Activated T-cell treated with anti-CD3 and anti-CD28 coated beads, Interleukin-2, amount 50 U/mL, for 48 hours (primary cell): ENCODE measurements at places on chromosomes 1 and 21.
A peak's percentile ranks its signal among the peaks of the same experiment; 100 is the strongest.

DNA sequence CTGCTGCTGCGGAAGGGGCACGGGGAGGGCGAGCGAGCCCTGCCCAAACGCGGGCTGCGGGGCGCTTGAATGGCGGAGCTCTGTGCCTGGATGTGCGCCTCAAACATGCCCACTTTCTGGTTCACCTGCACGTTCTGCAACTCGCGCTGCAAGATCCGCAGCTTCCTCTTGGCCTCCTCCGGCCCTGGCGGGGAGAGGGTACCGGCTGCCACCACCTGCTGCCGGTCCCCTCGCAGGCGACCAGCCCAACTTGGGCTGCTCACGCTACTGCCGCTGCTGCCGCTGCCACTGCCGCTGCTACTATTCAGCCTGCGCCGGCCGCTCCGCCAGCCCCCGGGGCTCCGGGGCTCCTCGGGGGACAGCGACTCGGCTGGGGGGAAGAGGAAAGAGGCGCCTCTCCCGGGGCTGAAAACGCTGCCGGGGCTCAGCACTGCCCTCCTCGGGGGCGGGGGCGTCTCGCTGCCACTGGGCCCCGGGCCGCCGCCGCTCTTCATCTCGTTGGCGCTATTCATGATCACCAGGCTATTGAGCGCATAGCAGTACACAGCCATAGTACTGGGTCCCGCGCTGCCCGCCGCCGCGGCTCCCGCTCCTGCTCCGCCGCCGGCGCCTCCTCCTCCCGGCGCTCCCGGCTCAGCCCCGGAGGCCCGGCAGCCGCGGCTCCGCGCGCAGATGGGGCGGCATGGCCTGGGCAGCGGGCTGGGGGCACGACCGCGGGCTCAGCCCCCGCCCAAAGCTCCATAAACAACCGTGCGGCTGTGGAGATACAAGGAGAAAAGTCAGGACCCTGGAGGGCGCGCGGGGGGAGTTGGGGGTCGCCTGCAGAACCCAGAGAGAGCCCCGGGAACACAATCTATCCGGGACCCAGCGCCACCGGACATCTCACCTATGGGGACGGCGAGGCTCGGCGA lies 1.9 kb downstream of the ITPKB start:
- DNase-seq, result peak; percentile 74

- no peak for DNase-seq
These were observed 139.4 kb downstream of the RUNX1 start for GRCh38 chr21:34909492-34910292.

DNA sequence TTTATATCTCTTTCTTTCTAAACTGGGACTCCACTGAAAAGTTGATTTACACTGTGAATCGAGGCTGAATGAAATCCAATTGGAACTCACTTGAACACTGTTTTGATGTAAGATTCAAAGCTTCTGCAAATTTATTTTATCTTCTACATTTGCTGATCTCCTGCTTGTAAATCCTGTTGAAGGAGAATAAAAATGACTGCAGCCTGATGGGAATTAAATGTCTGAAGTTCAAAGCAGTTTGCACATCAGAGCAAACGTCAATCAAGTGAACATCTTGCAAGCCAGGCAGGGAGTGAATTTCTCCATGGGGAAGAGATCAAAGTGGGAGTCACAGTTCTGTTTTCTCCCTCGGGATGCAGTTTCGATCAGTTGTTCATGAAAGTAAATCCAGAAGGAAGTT lies 127.2 kb downstream of the CACHD1 start:
- DNase-seq, result no peak

GRCh38 chr1:182520736-182521135 lies 68.3 kb downstream of the RNASEL start:
- DNase-seq, result no peak

GRCh38 chr1:87821335-87821697 lies 492.6 kb downstream of the LMO4 start:
- no peak for DNase-seq

DNA sequence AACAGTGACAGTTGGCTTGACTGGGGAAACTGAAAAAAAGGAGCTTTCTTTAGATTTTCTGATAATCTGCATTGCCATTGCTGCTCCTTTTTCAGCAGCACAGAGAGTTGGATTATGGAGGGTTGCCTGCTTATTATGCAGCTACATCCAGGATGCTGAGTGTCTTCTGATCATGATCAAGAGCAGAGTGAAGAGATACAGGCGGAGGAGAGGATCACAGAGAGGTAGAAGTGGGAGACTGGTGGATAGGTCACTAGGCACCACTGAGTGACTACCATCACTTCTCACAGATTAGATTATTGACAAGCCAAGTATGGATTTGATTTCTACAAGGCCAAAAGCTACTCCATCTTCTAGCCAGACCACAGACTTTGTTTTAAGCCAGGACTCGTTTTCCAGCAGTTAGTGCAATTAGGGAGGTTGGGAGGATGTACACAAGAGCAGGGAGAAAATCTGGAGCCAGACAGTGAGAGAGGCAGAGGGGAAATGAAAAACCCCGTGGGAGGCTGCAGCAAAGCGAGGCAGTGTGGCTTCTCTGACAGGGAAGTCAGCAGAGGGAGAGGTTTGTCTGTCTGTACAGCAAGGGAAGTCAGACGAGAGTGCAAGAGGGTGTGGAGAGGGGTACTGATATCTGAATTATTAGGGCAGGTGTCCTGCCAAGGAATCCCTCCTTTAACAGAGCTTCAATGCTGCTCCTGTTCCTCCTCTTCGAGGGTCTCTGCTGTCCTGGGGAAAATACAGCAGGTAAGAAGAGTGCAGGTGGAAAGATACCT lies at the start of gene CD1E:
TSS of gene CD1E (plus strand) at position 592 of the 773 bp plus-strand sequence. CDS start at position 687, 95 bp downstream.
- DNase-seq, result no peak

GRCh38 chr1:6040861-6041415 lies 4.8 kb upstream of the KCNAB2 start:
- no peak for DNase-seq

- DNase-seq, result no peak
These were observed 29.6 kb upstream of the TENT5C start for GRCh38 chr1:117576236-117576635.

GRCh38 chr1:3369446-3370076 lies 84.9 kb upstream of the ARHGEF16 start:
- DNase-seq, result no peak

GRCh38 chr21:44454747-44455523 lies at the start of gene LRRC3:
LRRC3 (plus strand) TSS chr21:44455510; CDS start chr21:44456645, 1,135 bp downstream.
- peak; percentile 86 for DNase-seq

DNA sequence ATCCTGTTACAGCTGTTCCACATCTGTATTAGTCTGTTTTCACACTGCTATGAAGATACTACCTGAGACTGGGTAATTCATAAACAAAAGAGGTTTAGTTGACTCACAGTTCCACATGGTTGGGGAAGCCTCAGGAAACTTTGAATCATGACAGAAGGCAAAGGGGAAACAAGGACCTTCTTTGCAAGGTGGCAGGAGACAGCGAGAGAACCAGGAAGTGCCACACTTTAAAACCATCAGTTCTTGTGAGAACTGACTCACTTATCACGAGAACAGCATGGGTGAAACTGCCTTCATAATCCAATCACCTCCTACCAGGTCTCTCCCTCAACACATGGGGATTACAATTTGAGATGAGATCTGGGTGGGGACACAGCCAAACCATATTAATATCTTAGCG lies 110.3 kb upstream of the TRABD2B start:
- DNase-seq, result no peak

DNA sequence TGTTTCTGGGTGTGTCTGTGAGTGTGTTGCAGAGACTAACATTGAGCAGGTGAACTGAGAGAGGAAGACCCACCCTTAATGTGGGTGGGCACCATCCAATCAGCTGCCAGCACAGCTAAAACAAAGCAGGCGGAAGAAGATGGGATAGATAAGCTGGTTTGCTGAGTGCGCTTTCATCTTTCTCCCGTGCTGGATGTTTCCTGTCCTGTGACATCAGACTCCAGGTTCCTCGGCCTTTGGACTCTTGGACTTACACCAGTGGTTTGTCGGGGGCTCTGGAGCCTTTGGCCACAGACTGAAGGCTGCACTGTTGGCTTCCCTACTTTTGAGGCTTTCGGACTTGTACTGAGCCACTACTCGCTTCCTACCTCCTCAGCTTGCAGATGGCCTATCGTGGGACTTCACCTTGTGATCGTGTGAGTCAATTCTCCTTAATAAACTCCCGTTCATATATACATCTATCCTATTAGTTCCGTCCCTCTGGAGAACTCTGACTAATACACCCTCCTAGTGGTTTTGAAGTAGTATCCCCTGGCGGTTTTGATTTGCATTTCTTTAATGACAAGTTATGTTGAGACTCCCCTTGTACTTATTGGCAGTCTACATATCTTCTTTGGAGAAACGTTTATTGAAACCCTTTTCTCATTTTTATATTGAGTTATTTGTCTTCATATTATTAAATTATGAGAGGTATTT lies 546.6 kb upstream of the TMPRSS15 start:
- no peak for DNase-seq

DNA sequence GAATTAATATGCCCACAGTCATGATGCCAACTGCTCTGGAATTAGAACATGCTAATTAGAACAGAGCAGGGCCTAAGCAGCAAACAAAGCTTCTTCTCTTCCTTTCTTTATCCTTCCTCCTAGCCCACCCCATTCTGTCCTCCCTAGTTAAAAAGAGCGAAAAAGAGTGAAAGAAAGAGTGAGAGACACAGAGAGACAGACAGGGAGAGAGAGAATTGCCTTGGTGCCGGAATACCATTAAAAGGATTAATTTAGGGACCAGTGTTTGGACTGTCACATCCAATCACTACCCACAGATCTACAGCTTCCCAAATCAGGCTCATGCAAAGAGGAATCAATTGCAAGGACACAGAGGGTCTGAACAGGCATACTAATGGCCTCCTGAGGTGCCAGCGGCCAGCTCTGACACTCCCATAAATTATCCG lies 7.0 kb downstream of the ERI3 start:
- DNase-seq, result no peak

GRCh38 chr1:66890621-66891020 lies 34.0 kb downstream of the DNAI4 start:
- no peak for DNase-seq

- DNase-seq, result peak; percentile 46
These were observed 44.8 kb downstream of the PCNT start for GRCh38 chr21:46368533-46369285.

GRCh38 chr1:168636200-168636599 lies 59.8 kb downstream of the XCL1 start:
- no peak for DNase-seq

GRCh38 chr21:25421321-25422028 lies 185.8 kb downstream of the MRPL39 start:
- DNase-seq, result peak; percentile 73

- no peak for DNase-seq
These were observed 379 bp downstream of the RER1 start for GRCh38 chr1:2391931-2392509.

GRCh38 chr1:12402842-12403241 lies 173.0 kb downstream of the VPS13D start:
- no peak for DNase-seq

- DNase-seq, result no peak
These were observed 13.2 kb downstream of the HSD11B1 start for GRCh38 chr1:209717818-209718217.

- DNase-seq, result peak; percentile 21
These were observed 154.3 kb upstream of the COL6A1 start for GRCh38 chr21:45827302-45827692.

DNA sequence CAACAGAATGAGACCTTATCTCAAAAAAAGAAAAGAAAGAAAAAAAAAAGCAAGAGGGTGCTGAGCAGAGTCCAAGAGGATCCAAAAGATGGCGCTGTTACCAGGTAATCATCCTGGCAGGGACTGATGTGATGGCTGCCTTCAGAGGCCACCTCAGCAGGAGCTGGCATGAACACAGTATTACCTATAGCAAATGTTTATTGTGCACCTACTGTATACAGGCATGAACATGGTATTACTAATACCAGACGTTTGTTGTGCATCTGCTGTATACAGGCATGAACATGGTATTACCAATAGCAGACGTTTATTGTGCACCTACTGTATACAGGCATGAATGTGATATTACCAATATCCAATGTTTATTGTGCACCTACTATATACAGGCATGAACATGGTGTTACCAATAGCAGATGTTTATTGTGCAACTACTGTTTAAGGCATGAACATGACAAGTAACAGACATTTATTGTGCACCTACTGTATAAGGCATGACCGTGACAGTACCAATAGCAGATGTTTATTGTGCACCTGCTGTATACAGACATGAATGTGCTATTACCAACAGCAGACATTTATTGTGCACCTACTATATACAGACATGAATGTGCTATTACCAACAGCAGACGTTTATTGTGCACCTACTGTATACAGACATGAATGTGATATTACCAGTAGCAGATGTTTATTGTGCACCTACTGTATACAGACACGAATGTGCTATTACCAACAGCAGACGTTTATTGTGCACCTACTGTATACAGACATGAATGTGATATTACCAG lies 115.1 kb upstream of the TMEM51 start:
- DNase-seq, result peak; percentile 19

DNA sequence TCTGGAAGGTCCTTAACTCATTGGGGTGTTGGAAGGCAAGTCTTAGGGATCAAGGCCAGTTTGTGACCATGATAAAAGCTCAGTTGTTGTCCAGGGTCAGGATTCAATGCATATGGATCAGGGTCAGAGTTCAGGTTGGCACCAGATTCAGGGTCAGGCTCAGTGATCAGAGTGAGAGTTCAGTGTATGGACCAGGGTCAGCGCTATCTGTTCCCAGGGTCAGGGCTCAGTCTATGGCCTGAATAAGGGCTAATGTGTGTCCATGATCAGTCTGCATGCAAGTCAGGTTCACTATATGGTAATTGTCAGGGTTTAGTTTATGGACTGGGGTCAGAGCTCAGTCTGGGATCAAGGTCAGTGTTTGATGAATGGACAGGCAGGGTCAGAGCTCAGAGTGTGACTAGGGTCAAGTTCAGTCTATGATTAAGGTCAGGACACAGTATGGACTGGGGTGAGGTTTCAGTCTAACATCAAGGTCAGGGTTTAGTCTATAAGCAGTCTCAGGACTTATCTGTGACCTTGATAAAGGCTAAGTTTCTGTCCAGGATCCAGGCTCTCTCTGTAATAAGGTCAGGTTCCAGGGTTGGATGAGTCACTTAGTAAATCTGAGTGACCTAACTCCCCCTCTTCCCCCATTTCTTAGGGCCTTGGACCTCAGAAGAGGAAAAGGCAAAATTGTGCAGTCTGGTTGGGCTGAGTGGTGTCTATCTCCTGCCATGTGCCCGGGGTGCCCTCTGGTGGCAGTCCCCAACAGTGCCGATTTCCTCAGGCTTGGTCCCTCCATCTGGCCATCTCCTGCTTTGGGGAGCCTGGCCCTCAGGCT lies 23.8 kb downstream of the KNCN start:
- DNase-seq, result peak; percentile 89

- DNase-seq, result no peak
These were observed 39.2 kb downstream of the MAB21L3 start for GRCh38 chr1:116150368-116150767.

GRCh38 chr1:20361805-20362381 lies 71.2 kb downstream of the VWA5B1 start:
- DNase-seq, result peak; percentile 67
